ENCODE measurements at places on chromosomes 4 and X.
A peak's percentile ranks its signal among the peaks of the same experiment; 100 is the strongest.

DNA sequence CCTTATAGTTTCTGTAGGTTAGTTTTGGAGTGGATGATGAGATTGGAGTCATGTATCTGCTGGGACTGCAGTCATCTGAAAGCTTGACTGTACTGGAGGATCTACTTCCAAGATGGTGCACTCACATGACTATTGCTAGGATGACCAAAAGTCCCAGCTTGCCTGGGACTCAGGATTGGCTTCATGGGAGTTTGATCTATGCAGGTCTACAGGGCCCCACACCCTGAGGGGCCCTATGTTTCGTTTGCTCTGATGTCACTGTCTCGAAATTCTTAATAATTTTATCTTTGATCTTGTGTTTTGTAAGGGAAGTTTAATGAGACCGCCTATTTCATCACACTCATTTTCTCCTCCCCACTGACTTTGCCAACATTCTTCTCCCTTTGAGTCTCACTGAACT is at the start of gene SMIM9:
TSS of gene SMIM9 (minus strand) at position 101 of the 400 bp plus-strand sequence. CDS start 3,806 bp downstream, outside the sequence.
- DNase-seq: no peak

- no peak for DNase-seq
Measured at GRCh38 chr4:43457866-43458265, 565.4 kb downstream of the GRXCR1 start.

DNA sequence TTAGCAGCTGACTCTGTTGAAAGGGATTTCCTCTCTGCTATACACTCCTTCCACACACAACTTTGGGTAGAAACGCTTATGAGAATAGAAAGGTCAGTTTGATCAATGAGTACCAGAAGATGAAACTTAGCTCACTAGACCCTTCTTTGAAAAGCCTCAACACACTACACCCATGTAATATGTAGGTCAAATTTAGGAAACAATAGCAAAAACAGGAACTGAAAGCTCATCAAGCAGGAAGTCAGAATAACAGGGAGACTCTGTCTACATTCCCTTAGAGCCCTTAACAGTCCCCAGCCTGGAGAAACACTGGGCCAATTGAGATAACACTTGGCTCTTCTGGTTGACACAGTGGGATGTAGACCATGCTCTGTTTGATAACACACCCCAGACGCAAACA is 30.7 kb downstream of the SRPX2 start:
- DNase-seq: no peak

GRCh38 chrX:50905334-50905733 is 5.2 kb upstream of the BMP15 start:
- no peak for DNase-seq

DNA sequence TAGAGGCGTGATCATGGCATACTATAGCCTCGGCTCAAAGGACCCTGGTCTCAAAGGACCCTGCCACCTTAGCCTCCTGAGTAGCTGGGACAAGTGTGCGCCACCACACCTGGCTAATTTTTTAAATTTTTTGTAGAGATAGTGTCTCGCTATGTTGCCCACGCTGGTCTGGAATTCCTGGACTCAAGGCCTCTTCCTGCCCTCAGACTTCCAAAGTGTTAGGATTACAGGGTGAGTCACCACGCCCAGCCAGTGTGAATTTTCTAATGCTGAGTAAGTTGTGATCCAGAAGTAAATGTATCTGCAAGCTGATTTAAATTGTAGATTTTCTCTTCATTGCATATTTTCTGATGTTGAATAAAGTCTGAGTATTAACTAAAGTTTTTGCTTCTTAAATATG is 2.6 kb upstream of the ZNF674 start:
- DNase-seq: no peak

GRCh38 chr4:11441194-11441556 is 12.5 kb upstream of the HS3ST1 start:
- DNase-seq: no peak

DNA sequence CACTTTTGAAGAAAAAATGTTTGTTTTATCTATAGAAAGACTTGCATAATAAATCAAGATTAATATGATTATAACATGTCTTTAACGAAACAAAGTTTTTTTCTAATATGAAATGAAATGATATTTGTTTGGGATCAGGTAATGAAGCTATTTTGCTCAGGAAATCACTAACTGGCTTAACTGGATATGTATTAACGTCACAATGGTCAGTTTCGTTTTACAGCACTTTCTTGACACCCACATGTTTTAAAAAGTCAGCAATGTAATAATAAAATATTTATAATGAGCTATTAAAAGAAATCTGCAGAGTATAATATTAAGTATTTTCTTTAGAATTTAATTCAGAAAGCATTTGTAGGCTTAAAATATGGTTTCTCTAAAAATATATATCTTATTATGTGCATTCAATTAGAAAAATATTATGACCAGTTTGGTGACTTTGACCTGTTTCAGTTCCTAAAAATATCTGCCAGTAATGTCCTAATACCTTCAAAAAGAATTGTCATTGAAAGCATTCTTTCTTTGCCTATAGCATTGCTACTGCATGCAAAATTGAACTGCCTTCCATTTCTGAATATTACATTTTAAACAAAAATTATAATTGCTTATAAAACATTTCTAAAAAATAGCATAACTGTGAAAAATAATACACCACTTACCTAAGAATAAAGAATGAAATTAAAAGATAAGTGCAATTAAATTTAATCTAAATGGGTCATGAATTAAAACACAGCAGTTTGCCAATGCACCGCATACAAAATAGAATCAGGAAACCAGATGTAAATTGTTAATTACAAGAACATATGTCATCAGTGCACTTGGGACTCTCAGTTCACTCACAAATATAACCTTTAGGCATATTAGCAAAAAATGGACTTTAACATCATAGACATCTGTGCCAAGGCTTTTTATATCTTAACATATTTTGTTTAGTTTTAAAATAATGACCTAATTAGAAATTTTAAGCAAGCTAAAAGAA is 31.6 kb downstream of the TIGD2 start:
- peak; percentile 48 for DNase-seq

GRCh38 chrX:104318330-104319009 is 63.7 kb upstream of the ESX1 start:
- DNase-seq: no peak

DNA sequence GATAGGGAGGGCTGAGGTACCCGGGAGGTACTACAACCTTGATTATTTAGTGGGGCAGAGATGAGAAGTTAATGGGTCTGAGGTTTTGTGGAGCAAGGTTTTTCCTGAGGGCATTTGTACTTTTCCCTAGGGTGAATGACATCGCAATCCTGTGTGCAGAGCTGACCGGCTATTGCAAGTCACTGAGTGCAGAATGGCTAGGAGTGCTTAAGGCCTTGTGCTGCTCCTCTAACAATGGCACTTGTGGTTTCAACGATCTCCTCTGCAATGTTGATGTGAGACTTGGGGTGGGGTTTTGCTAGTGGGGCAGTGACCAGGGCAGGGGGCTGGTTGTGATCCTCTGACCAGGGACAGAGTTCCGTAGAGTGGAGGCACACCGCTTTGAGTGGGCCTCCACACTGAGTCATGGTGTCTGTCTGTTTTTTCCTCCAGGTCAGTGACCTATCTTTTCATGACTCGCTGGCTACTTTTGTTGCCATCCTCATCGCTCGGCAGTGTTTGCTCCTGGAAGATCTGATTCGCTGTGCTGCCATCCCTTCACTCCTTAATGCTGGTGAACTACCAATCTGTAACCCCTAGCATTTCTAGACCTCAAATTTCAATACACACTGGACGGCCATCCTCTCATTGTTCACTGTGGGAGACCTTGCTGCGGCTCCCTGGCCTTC is 9.9 kb downstream of the MED12 start:
- no peak for DNase-seq
